ENCODE measurements at places on chromosomes 7 and 10.

DNA sequence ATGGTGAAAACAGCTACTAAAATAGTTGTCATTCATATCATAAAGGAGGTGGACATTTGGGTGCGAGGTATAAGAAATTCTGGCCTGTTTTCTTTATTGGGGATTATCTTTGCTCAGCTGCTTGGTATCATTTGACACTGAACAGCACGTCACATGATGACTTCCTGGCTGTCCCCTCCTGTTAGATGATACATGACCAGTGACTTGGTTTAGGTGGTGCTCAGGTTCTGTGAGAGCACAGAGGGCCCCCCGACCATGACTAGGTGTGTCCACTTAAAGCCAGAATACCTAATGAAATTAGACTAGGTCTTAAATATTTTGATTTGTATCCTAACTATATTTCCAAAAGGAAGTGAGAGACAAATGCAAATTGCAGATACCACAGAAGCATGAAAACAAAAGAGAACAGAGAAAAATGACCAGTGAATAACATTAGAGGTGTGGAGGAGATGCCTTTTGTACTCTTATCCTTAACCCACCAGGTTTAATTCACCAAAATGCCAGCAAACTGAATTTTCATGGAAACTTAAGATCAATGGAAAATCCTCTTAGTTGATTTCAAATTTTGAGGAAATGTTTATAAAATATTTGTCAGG lies 50.6 kb upstream of the GJD4 start:
- DNase-seq, result no peak

DNA sequence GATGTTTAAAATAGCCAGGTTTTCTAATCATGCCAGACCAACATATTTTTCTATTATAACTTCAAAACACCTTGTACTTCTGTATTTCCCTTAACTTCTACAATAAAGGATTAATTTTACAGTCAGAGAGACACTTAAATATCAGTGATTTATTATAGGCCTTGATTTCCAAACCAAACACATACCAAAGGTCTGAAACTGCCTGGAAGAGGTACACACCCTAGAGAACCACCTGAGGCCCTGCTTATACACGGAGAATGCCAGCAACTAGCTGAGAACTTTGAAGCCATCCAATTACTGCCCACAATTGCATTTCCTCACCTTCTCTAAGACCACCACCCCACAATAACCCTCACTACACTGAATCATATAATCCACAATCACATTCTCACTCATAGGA lies 4.9 kb downstream of the CCDC6 start:
- no peak for DNase-seq

GRCh38 chr10:106479636-106480035 lies 684.9 kb downstream of the SORCS1 start:
- no peak for DNase-seq

GRCh38 chr7:100639995-100640516 lies 1.3 kb downstream of the TFR2 start:
- no peak for DNase-seq

- peak; percentile 63 for DNase-seq
Observed at GRCh38 chr10:88067737-88068136, 204.3 kb downstream of the PTEN start.

GRCh38 chr7:28981161-28981465 lies 23.0 kb upstream of the TRIL start:
- DNase-seq, result no peak

DNA sequence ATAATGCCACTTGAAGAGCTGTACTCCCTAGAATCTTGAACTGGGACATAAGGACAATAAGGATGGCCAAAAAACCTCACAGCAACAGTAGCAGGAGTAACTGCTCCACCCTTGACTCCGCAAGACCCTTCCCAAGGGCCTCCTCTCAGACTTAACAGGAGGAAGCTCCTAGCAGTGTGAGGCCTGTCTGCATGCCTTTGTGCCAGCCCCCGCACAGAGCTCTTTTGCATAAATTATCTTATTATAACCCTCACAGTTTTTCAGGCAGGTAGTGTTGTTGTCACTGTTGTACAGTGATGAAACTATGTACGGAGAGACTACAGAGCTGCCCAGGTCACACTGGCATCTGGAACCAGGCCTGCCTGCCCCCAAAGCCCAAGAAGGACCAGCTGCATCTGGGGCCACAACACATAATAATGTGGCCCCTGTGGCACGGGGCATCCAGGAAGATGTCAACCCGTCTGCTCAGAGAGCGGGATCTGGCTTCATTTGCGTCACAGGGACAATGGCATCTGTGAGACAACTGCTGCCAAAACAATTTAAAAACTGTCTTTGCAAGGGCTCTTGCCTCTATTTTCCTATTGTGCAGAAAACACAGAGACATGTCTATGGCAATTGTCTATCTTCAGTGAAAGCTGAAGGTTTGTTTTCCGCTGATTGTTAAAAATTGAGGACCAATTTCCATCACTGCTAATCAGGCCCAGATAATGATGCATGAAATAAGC lies 249.3 kb upstream of the GRB10 start:
- DNase-seq, result no peak

- DNase-seq, result no peak
Observed at GRCh38 chr10:90274721-90275468, 573.5 kb downstream of the KIF20B start.

DNA sequence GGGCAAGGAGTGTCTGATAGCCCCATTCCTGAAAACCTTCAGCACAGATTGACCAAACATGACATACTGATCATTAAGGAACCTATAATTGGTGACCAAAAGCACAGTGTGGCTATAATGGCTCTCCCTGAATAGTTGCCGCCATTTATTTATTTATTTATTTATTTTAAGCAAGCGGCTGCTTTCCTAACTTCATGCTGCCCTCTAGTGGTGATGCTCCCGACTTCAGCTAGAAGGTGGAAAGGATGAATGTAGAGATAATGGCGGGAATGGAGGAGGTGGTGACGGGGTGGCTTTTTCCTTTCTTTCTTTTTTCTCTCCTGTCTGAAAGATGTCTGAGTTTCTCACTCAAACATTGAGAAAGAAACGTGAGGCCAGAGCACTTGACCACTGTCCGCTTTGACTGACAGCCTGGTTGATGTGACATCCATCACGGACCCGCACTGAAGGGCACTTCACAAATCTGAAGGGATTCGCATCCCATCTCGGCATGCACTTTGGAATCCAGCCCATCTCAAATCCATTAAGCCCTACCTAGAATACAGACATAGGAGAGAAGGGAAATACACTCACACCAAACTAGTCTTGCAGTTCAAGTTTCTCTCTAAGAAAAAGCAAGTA lies 1090.1 kb downstream of the KCNMA1 start:
- peak; percentile 74 for DNase-seq

DNA sequence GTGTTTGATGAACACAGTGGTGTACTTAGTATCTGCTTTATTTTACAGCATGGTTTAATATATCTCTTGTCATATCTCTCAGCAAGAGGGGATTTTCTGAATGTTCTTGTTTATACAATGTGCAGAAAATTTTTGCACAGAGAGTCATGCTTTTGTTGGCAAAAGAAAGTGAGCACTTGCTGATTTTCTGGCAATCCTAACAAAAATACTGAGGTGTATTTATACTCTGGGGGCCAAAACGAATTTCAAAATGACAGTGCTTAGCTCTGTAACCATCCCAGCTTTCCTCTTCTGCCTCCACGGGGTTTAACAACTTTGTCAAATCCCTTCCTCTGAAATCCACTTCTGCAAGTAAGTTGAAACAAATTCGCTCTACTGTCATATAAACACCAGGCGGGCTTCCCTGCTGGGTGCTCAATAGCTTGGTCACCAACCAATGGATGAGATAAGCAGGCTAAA lies 169.2 kb downstream of the NOC3L start:
- no peak for DNase-seq

GRCh38 chr10:50740293-50740648 lies 535 bp downstream of the ASAH2B start:
- DNase-seq, result no peak

- no peak for DNase-seq
Observed at GRCh38 chr7:29879609-29880008, 73.3 kb downstream of the WIPF3 start.

DNA sequence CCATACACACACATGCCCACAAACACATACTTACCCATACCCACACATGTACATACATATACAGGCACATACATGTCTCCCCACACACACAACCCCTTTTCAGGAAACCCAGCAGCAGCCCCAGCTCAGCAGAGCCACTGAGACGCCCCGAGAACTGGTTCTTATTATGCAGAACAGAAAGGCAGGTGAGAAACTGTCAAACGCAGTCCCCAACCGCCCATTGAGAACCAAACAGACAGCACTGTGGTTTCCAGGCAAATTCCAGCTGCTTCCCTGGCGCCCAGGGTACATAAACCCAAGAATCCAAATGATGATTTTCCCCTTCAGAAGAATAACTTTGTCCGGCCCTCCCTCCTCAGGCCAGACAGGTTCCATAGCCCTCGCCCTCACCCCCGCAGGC lies 366.6 kb upstream of the ZMIZ1 start:
- DNase-seq, result no peak

DNA sequence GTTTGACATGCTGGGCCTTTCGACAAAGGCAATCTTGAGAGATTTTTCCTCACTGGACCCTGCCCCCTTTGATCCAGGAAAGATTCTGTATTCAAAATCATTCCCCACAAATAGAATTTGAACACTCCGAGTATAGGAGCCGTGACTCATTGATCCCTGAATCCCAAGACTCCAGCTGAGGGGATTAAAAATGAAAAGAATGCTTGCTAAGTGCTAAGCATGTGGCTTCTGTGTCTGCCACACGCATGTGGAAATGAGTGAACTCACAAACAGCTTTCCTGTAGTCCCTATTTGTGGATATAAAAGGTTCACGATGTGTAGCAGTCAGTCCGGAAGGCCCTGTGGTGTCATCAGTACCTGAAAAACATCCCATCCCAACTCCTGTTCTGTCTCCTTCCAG lies 674.3 kb downstream of the SDK1 start:
- no peak for DNase-seq

Measured in HL-60 (cell line).